ENCODE measurements at places on chromosomes 6 and 20.

DNA sequence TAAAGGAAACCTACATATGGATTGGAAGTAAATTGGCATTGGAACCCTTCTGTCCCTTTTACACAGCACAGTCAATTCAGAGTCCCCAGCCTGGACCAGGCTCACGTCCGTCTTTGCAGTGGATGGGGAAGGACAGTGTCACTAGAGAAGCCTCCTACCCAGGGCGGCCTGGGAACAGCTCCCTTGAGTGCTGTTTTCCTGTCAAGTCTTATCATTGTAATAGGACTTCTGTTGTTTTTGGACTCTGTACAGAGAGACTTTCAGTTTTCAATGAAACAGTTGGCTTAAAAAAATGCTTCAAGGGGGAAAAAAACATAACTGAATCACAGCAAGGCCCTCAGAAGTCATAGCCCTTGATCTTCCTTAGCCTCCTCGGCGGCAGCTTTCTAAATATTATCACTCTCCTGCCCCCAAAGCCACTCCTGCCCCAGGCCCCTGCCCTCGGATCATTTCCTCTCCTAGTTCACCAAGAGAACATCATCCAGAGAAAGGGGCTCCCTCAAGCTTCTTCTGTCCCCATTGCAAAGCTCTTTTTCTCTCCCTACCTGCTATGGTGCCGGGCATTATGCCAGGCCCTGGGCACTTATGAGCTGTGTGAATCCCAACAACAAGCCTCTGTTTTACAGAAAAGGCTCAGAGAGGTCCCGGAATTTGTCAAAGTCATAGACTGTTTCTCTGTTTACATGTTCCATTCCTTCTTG lies 37.8 kb upstream of the CNKSR3 start:
- no peak for DNase-seq

- no peak for DNase-seq
Measured at GRCh38 chr6:114649298-114649697, 306.5 kb upstream of the HS3ST5 start.

GRCh38 chr6:13172291-13172690 lies 156.0 kb downstream of the TBC1D7 start:
- DNase-seq, result no peak

DNA sequence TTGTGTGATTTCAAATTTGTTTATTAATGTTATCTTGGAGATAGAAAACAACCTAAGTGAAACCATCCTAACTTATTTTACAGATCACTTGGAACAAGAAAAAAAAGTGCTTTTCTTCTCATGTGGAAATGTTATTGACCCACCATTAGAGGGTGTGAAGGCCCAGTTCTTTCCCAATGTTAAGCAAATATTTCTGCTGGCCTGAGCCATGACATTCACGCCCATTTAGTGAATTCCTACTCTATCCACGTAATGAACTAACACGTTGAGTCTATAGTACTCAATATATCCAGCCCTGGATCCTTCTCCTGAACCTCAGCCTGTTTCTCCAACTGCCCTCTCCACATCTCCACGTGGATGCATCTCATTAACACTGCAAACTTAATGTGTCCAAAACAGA lies 180.6 kb upstream of the ZFP64 start:
- no peak for DNase-seq

DNA sequence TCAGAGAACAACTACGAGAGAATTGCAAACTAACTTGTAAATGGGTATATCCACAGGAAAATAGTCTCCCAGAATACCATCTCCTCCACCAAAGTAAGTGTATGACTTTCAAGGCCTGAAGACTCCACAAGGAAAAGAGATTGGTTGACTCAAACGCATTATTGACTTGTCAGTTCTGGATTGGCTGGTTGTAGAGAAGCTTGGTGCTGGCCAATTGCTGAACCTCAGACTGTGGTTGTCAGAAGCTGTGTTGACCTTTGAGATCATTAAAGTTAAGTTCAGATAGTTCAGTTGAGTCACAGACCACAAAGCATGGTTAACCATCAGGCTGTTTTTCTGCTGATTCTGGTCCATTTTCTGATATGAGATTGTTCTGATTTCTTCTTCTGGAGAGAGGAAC lies 388.3 kb downstream of the BMP2 start:
- no peak for DNase-seq

DNA sequence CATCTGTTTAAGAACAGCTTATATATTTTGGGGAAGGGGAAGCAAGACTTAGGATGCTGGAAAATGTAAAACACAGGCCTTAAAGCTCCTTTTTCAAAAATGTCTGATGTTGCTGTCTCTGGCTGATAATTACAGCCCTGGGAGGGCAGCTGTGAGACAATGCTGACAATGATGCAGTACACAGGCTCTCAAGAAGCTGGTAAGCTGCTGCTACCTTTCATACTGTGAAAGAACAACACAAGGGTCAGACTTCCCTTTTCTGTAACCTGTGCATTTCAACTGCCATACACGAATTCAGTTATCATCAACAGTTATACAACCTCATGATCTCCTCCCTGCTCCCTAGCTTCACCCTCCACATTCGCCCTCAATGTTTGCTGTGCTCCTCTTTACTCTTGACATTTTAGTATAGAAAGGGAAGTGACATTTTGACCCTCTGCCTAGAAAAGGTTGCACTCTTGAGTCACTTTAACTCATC lies 25.2 kb downstream of the MAP7 start:
- DNase-seq, result no peak

- no peak for DNase-seq
Measured at GRCh38 chr20:12175538-12175937, 257.8 kb downstream of the BTBD3 start.

- DNase-seq, result no peak
Measured at GRCh38 chr6:132818404-132819359, 4.3 kb downstream of the RPS12 start.

- no peak for DNase-seq
Measured at GRCh38 chr6:144189351-144189750, 39.0 kb downstream of the STX11 start.

DNA sequence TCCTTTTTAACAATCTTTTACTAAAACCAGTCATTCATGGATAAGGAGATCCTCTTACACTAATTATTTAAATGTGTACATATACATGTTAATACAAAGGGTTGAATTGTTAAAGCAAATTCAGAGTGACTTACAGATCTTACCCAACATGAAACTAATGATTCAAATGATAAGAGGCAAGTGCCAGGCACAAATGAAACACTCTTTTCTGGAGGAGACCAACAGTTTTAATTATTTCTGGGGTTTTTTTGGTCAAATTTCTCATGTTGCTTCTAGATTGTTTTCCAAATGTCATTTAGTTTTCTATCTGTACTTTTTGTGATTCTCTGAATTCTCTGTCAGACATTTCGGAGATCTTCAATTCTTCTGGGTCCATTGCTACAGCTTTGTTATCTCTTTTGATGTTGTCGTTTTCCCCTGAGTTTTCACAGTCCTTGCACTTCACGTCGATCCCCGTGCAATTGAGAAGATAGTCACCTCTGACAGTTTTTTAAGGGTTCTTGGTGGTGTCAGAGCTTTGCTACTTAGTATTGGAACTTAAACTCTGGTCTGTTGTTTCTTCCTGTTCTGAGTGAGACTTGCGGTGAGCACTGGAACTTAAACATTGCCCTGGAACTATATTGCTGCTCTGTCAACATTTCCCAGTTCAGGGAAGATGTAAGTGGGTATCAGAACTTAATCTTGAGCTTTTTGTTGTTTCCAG lies 23.2 kb downstream of the MAS1 start:
- no peak for DNase-seq

- DNase-seq, result no peak
Measured at GRCh38 chr6:27138837-27139755, 108.4 kb upstream of the PRSS16 start.

- no peak for DNase-seq
Measured at GRCh38 chr6:54646951-54647664, 199.5 kb upstream of the FAM83B start.

GRCh38 chr6:111979633-111980032 lies 74.3 kb upstream of the CCN6 start:
- no peak for DNase-seq

DNA sequence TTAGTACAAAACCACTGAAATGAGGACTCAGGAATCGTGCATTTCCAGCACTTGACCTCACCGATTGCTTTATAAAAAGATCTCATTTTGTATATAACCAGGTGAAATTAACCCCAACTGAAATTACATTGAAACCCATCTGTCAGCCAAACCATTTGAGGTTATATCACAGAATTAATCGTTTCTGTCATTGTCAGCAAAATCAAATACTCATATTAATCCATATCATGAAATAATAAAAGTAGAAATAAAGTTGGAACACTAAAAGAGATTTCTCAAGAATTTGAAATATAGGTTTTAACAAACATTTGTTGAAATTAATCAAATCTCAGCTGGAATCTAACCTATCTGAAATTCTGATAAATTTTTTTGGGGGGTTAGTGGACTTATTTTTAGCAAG lies 23.7 kb downstream of the KHDRBS2 start:
- DNase-seq, result no peak

DNA sequence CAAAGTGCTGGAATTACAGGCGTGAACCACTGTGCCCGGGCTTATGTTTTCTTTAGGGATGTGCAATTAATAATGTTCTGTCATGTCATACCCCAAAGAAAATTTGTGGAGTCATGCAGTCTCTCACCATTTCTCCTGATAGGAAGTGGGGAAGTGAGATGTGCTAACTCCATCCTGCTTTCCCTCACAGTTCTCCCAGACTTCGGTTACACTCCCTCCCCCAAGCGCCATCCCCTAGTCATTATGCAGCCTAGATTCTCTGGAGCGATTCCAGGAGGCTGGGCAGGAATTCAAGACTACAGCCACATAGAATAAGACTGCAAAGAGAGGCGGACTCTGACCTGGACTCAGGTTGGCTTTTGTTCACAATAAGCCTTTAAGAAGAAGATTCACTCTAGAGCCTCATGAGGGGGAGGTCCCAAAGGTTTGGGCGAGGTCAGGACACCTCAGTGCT lies 271.4 kb downstream of the ALDH8A1 start:
- DNase-seq, result no peak

GRCh38 chr20:45017857-45018256 lies 51.5 kb downstream of the STK4 start:
- DNase-seq, result no peak

GRCh38 chr6:28940294-28940857 lies 16.6 kb upstream of the TRIM27 start:
- no peak for DNase-seq

- DNase-seq, result peak; percentile 86
Measured at GRCh38 chr20:57809661-57810172, 99.9 kb upstream of the PMEPA1 start.

DNA sequence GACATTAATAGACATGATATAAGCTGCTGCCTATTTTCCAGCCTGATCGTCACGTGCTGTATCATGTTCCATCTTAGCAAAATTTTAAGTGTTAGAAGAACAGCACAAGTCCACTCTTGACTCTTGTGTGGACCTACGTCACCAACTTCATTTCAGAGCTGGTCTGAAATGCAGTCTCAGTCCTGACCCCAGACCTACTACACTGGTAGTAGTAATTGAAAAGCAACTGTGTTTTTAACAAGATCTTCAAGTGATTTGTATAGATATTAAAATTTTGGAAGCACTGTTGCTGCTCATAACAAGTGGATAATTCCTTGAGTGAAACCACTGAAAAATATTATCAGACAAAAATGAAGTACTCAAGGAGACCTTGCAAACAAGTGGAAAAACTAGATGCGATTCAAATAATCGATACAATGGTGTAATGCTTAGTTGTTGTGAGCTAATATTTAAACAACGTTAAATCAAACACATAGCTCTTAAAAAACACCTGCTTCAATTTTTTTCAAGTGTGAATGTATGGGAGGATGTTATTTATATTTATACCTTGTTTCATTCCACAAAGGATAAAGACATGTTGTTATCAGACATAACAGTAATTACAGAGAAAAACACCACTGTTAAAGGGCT lies 110.9 kb upstream of the JAG1 start:
- no peak for DNase-seq

- no peak for DNase-seq
Measured at GRCh38 chr6:10384610-10385523, 30.0 kb downstream of the TFAP2A start.

- DNase-seq, result no peak
Measured at GRCh38 chr20:12925210-12925755, 83.5 kb upstream of the SPTLC3 start.

DNA sequence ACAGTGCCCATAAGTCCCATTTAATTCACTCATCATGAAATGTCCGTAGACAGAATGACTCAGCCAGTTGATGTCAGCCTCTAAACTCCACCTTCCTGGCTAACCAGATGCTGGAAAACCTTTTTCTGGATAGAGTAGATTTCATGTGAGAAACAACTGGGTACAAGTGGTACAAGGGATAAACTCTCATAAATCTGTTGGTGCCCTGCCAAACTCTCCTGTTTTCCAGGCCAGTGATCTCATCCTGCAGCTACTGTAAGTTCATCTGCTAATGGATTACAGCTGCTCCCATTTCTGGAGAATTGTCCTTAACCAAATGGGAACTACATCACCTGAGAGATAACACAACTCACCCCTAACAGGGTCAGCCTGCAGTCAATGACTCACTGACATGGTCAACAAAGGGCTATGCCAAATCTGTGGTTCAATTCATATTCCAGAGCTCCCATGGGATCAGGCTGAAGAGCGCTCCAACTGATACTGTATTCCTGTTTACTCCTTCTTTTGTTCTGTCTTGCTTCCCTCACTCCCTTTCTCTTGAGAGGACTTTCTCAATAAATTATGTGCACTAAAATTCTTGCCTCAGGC lies 210.1 kb upstream of the HDDC2 start:
- no peak for DNase-seq

DNA sequence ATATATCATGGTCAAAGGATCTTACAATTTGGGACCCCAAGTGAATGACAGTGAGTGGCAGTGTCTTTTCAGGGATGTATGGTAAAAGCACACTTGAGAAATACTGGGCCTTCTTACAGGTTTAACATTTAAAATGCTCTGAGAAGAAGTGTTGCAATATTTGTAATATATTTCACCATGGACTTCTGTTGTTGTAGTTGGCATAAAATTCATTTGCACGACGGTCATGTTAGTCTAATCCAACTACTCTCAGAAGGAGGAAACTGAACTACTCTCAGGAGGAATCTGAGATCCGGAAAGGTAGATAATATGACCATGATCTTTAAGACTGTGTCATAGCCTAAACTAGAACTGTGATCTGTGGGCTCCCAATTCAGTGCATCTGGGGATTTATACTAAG lies 700.1 kb downstream of the HDGFL1 start:
- no peak for DNase-seq

GRCh38 chr6:13924146-13924948 lies 405 bp upstream of the RNF182 start:
- DNase-seq, result no peak

GRCh38 chr20:18901980-18902737 lies 88.6 kb downstream of the SCP2D1 start:
- no peak for DNase-seq

GRCh38 chr20:43919686-43920403 lies 5.2 kb downstream of the TOX2 start:
- DNase-seq, result no peak

DNA sequence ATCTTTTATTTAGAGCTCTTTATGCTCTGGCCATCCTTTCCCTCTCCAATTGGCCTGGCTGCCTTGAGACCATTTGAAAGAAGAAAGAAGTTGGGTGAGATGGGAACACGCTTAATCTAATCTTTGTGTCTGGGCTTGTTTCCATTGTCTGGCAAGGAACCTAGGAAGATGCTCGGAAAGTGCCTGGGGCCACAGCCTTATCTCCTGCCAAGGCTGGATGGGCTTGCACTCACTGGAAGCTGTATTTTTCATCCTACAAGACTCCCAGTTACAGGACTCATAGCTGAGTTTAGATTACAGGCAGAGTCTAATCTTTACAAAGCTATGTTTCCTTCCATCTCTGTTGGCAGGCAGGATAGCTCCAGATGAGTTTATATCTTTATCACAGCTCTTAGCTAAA lies 33.1 kb upstream of the CDYL start:
- no peak for DNase-seq

- DNase-seq, result no peak
Measured at GRCh38 chr20:6976106-6976900, 208.8 kb downstream of the BMP2 start.

GRCh38 chr20:63223121-63223825 lies 7.3 kb upstream of the YTHDF1 start:
- no peak for DNase-seq
